ENCODE measurements at places on chromosomes 4 and X.

DNA sequence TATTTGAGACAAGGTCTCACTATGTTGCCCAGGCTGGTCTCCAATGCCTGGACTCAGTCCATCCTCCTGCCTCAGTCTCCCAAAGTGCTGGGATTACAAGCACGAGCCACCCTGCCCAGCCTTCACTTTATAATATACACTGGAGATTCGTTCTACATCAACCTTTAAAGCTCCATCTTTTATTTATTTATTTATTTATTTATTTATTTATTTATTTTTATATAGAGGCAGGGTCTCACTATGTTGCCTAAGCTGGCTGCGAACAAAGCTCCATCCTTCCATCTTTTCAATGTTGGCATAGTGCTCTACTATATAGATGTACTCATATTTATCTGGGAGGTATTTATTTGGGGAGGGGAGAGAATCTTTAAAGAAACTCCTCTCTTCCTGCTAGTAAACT lies 1.7 kb upstream of the KDR start:
- no peak for DNase-seq

DNA sequence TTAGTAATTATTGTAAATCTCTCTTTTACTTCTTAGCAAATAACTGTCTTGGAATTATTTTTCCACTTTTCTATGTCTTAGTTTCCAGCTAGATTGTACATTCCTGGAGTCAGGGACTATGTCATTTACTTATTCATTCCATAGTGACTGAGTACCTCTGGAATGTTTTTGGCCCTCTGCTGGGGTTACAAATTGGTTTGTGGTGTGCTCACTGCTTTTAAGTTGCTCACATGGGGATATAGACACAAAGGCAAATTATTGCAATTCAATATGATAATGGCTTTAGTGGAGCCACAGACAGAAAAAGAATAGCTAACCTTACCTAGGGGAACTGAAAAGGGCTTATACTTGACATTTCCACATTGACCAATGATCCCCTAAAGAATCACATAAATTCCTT lies 63.7 kb upstream of the PDGFRA start:
- peak; percentile 78 for DNase-seq

GRCh38 chr4:142690406-142691163 lies 155.5 kb downstream of the INPP4B start:
- DNase-seq, result no peak

- no peak for DNase-seq
These were observed 446.3 kb upstream of the GNPDA2 start for GRCh38 chr4:45172636-45173035.

- no peak for DNase-seq
These were observed 166.6 kb upstream of the RAPGEF2 start for GRCh38 chr4:158936238-158936637.

- DNase-seq, result no peak
These were observed 15.6 kb downstream of the ATP2B3 start for GRCh38 chrX:153533091-153533490.

- DNase-seq, result no peak
These were observed 40.9 kb upstream of the ESX1 start for GRCh38 chrX:104295636-104296035.

DNA sequence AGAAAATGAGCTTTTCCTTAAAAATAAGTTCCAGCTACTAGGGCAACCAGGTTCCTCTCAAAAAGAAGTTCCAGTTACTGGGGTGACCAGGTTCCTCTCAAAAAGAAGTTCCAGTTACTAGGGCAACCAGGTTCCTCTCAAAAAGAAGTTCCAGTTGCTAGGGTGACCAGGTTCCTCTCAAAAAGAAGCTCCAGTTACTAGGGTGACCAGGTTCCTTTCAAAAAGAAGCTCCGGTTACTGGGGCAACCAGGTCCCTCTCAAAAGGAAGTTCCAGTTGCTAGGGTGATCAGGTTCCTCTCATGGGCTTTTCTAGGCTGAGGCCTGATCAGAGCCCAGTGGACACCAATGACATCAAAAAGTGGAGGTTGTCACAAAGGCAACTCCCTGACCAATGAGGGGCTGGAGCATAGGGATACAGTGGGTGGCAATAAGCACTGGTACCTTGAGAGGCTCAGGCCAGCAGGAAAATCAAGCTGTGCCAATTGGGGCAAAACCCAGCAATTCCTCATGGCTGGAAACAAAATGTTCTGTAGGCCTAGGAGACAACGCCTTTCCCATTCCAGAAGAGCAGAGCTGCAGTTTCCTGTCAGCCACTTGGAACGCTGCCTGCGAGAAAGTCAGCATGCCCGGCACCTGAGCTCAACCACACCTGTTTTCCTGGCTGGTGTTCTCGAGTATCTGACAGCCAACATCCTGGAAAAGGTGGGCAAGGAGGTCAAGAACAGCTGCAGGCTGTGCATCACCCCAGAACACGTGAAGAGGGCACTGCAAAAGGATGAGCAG lies 12.3 kb upstream of the SYTL5 start:
- no peak for DNase-seq
